ENCODE measurements at places on chromosomes 6 and 20.
A peak's percentile ranks its signal among the peaks of the same experiment; 100 is the strongest.

GRCh38 chr6:137391061-137391814 lies 103.0 kb downstream of the OLIG3 start:
- DNase-seq, result no peak

- DNase-seq, result no peak
These were observed 14.6 kb downstream of the DEF6 start for GRCh38 chr6:35312076-35312800.

- no peak for DNase-seq
These were observed 314.7 kb upstream of the RSPO3 start for GRCh38 chr6:126803769-126804168.

- no peak for DNase-seq
These were observed 9.6 kb downstream of the BTNL2 start for GRCh38 chr6:32397252-32397920.

GRCh38 chr20:1810926-1811620 lies 84.1 kb upstream of the SIRPA start:
- peak; percentile 84 for DNase-seq

- DNase-seq, result no peak
These were observed 25.8 kb downstream of the NKAIN2 start for GRCh38 chr6:123829302-123829953.

DNA sequence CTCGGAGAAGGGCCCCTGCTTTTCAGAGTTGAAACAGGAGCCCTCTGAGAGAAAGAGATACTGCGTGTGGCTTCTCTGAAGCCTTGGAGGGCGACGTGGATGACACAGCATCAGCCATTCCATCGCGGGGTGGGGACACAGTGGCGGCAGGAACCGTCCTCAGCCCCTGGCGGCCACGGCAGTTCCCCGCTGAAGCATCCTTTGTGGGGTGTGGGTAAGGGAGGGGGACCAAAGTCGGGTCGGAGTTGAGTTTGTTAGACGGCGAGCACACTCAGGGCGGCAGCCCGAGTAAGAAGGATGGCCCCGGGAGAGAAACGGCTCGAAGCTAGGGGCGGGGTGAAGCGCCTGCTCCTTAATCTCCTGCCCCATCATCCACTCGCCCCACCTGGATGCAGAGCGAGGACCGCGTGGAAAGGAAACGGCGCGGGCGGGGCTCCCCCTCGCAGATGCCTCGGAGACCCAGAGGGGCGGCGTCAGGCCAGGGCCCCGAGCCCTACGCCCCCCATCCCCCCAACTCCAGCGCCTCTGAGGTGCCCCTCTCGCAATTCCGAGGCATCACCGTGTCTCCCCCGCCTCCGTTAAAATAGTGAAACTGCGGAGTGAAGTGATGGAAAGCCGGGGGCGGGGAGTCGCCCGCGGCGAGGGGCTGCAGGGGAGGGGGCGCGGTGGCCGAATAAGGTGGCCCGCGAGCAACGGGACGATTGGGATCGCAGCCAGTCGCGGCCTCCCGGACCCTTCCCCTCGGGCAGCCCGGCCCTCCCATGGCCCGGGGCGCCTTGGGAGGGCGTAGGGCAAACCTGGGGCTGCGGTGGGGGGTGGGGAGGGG lies 796 bp upstream of the RREB1 start:
- DNase-seq, result peak; percentile 62

GRCh38 chr20:35297740-35298139 lies 5.5 kb upstream of the FAM83C start:
- DNase-seq, result no peak

GRCh38 chr6:150185732-150186117 lies 42.9 kb downstream of the PPP1R14C start:
- DNase-seq, result no peak

GRCh38 chr20:10433014-10433622 lies 904 bp downstream of the MKKS start:
- no peak for DNase-seq

GRCh38 chr6:33344701-33345697 lies 27.5 kb upstream of the ZBTB22 start:
- DNase-seq, result peak; percentile 80

- peak; percentile 21 for DNase-seq
These were observed 73.7 kb upstream of the HIVEP1 start for GRCh38 chr6:11938285-11938890.

DNA sequence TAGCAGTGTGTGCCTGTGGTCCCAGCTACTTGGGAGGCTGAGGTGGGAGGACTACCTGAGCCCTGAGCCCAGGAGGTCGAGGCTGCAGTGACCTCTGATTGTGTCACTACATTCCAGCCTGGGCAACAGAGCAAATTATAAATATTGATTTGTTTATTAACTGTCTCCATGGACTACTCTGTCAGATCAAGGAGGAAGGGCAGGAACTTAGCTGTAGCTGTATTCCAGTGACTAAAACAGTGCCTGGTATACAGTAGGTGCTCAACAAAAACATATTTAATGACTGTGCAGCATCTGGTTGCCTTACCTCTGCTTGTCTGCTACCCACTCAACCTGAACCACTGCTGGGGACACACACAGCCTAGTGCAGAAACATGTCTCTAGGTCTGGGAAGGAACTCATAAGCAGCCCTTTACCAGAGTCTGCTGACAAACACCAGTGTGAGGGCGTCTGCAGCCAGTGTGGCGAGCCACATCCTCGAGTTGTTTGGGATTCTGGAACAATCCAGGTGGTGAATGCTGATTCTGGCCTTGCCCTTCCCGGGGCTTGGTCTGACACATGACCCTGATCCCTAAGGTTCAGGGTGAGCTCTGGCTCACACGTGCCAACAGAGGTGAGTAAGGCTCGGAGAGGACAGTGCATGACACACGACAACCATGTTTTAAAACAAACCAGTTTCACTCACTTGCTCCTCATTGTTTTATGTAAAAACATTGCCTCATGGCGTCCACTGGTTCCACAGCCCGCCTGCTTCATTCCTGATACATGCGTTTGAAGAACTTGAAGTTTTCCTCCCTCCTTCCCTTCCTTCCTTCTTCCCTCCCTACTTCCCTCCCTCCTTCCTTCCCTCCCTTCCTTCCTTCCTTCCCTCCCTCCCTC lies 117.9 kb upstream of the ZNF217 start:
- no peak for DNase-seq

DNA sequence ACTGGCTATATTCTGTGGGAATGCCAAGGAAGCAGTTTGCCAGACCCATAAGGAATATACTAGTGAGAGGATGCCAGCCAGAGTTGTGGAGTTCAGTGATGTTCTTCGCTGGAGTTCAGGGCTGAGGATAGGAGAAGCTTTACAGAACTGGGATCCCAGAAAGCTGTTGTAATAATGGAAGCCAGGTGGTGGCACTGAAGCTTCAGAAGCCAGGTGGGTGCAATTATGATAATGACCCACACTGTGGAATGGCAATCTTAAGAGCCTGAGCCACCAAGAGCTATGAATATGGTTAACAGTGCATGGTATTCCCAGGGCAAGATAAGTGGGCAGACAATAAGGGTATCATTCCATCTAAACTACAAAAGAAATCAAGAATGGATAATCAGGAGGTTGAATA lies 25.1 kb upstream of the ENPP1 start:
- DNase-seq, result no peak

- DNase-seq, result no peak
These were observed 2.0 kb downstream of the SLC35D3 start for GRCh38 chr6:136923954-136924673.

GRCh38 chr20:43723735-43724134 lies 3.1 kb downstream of the GTSF1L start:
- no peak for DNase-seq

DNA sequence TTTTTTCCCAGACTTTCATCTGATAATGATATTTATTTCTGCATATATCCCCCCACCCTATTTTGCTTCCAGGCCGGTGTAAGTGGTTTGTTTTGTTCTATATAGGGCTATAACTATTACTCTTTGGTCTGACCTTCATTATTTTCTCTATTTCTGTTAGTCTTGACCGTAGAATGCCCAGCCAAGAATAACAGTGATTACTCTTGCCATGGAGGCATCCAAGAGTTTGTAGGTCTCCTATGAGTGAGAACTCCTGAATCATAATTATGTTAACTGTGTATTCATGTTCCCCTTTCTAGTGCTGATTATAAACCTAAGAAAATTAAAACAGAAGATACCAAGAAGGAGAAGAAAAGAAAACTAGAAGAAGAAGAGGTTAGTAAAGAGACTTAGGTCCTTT lies 52.2 kb downstream of the TOP1 start:
- no peak for DNase-seq

DNA sequence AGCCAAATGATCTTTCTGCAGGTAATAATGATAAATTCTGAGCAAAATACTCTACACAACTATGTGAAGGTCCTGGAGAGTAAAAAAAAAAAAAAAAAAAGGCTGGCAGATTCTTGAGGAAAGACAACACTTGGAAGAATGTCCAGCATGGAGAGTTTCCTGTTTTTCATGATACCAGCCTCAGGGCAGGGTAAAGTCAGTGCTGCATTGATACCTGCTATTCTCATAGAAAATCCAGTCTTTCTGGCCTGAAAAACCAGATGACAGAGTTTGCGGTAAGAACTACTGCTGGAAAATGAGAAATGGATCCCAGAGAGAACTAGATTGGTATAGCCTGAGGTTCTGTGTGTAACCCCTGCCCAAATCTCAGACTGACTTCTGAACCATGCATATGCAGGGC lies 89.1 kb downstream of the AFG1L start:
- no peak for DNase-seq

DNA sequence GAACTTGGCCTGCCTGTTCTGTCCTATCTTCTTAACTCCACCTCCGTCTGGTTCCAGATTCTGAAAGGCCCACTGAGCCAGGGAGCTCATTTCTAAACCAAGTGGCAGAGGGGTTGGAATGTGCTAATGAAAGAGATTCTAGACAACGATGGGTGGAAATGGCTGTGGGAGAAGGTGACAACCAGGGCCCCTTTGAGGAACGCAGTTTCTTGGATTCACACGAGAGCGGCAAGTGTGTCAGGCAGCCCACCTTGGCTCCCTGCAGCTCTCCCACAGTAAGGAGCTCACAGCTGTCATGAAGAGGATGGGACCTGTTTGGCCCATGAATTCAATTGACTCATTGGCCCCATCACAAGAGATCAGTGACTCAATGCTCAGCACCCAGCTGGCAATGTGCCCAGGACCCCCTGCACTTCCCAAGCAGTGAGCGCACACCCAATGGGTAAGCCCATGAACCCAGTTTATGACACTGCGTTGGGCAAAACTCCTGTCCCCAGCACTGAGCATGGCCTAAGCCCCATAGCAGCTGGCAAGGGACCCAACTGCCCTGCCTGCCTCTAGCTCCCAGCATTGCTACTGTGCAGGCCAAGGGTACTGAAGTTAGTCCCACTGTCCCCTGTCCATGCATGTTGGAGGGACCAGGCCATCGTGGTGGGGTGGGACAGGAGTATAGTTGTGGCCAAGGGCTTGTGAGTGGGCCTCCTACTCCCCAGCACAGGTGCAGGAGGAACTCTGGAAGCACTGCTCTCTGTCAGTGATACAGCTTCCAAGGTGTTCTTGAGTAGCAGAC lies 16.4 kb downstream of the MRPS18A start:
- DNase-seq, result no peak

GRCh38 chr6:158868122-158868480 lies 48.9 kb upstream of the EZR start:
- no peak for DNase-seq

DNA sequence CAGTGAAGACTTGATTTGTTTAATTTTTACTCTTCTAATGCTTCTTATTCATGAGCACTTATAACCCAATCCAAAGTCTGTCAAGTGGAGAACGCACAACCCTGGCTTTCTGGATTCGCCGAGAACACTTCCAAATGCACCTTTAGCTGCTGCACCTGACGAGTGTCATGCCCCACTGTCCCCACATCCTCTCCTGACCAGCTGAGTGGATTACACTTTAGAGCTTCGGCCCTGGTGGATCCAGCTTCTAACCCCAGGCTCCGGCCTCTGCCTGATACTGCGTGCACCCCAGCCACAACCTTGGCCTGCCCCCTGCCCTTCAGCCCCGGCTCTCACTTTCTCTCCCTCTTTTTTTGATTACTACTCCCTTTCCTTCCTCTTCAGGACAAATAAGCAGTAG lies 258.8 kb downstream of the TMEM242 start:
- DNase-seq, result no peak

GRCh38 chr6:7446619-7447325 lies 57.2 kb downstream of the RIOK1 start:
- no peak for DNase-seq

DNA sequence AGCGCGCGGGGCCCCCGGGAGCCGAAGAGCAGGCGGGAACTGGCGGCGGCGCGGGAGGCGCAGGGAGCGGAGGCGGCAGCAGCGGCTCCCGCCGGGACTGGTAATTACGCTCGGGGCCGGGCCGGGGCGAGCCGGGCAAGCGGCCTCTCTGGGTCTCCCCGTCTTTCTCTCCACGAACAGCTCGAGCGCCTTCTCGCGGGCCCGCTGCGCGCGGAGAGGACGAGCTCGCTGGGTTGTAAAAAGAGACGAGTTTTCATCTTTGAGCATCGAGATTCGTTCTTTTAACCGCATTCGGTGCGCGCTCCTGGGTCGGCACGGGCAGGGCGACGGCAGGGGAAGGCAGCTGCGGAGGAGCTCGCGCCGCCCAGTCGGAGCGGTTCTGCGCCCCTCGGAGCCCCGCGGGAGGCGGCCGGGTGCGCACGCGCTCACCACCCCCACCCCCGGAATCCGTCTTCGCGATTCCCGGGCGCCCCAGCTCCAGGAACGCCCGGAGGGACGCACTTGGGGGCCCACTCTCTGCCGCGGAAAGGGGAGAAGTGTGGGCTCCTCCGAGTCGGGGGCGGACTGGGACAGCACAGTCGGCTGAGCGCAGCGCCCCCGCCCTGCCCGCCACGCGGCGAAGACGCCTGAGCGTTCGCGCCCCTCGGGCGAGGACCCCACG lies 38.0 kb downstream of the YTHDF1 start:
- DNase-seq, result no peak

DNA sequence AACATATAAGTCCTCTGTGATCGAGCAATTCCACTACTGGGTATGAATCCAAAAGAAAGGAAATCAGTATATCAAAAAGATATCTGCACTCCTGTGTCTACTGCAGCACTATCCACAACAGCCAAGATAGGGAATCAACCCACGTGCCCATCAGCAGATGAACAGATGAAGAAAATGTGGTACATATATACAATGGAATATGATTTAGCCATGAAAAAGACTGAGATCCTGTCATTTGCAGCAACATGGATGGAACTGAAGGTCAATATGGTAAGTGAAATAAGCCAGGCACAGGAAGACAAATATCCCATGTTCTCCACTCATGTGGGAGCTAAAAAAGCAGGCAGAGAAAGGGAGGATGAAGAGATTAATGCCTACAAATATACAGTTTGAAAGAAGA lies 95.7 kb upstream of the POPDC3 start:
- no peak for DNase-seq

GRCh38 chr20:24702501-24703283 lies 233.3 kb downstream of the SYNDIG1 start:
- DNase-seq, result no peak

- DNase-seq, result no peak
These were observed 7.7 kb upstream of the PBOV1 start for GRCh38 chr6:138225953-138226352.

GRCh38 chr6:106339334-106340029 lies 13.9 kb upstream of the ATG5 start:
- peak; percentile 76 for DNase-seq

All from NB4 (cell line).